ENCODE measurements at places on chromosomes 1 and 21. TPM values are rescaled to one million over a fixed set of nuclear protein-coding genes. Genes with fewer than 3 reads are reported as not detected.

The CD247 gene
- 1.5 TPM for total RNA-seq

The DOCK7 gene
- 48.6 TPM for total RNA-seq

The COL16A1 gene
- total RNA-seq, result 147 TPM

The LCK gene
- total RNA-seq, result 1.1 TPM

The DYNLT4 gene
- not detected for total RNA-seq

The BROX gene
- total RNA-seq, result 45.8 TPM

The GBP3 gene
- total RNA-seq, result 25.8 TPM

The OR10J1 gene
- total RNA-seq, result not detected

The CD101 gene
- total RNA-seq, result under 0.01 TPM

The CD1E gene
- not detected for total RNA-seq

The ZNF648 gene
- total RNA-seq, result 1.5 TPM

The MFAP2 gene
- 12.6 TPM for total RNA-seq

The ACKR1 gene
- total RNA-seq, result 227 TPM

The CTTNBP2NL gene
- total RNA-seq, result 18.8 TPM

The COA7 gene
- 8.0 TPM for total RNA-seq

The ZNF683 gene
- not detected for total RNA-seq

Data from tibial nerve (tissue), 4 donors.